ENCODE measurements at places on chromosomes 12 and 14.

DNA sequence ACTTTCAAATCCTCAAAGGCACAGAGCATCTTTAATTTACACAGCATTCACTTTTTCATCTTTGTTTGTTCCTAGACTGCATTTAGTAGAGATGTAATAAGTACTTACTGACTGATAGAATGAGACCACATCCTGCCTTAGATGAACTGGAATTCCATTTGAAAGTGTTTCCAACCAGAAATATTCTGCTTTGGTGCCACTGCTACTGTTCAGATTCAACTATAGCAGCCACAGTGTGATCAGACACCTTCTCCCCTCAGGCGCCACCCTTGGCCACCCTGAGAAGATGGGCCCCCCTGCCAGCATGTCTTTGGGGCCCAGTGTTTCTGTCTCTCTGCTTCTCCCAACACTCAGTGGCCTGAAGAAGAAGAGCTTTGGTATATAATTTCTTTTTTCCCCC is 449.1 kb downstream of the RAD51B start:
- DNase-seq, result no peak

GRCh38 chr12:88113871-88114270 is 28.0 kb downstream of the CEP290 start:
- no peak for DNase-seq

DNA sequence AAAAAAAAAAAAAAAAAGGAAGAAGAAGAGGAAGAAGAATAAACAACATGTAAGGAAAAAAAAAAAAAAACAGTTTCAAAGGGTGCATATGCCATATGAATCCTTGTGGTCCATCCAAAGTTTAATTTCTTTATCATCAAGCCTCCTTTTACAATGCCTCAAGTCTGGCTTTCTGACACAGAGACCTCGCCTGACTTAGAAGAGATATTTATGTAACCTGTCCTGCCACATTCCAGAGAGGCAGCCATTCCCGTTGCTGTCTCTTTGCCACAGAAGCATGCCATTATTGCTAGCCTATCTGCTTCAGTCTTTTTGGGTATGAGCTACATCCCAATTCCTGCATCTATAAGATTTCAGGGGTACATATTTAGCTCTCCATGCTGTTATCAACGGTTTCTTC is 596.7 kb upstream of the ATP2B1 start:
- DNase-seq, result no peak

GRCh38 chr14:33728010-33728498 is 222.8 kb downstream of the EGLN3 start:
- no peak for DNase-seq

GRCh38 chr14:58628406-58628805 is 9.4 kb upstream of the DACT1 start:
- DNase-seq, result no peak

GRCh38 chr12:112169966-112170365 is 44.6 kb downstream of the TRAFD1 start:
- DNase-seq, result no peak

DNA sequence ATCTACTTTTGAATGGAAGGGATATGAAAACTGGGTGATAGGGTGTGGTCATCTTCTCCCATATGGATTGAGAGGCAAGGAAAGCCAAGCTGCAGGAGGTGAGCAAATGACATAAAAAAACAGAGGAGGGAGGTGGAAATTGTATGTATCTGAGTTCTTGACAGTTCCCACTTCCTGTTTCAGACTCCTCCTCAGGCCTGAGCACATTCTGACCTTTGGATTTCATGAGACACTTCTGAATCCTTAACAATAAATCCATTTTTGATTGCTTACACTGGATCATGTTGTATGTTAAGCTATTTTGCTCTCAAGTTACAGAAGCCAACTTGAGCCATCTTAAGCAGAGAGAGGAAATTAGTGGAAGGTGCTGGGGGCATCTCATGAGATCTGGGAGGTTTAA is 11.6 kb upstream of the SRSF5 start:
- no peak for DNase-seq

- DNase-seq, result no peak
These were observed 52.2 kb upstream of the SRP54 start for GRCh38 chr14:34930591-34931091.

GRCh38 chr12:68450947-68451260 is 118.7 kb upstream of the MDM1 start:
- no peak for DNase-seq

DNA sequence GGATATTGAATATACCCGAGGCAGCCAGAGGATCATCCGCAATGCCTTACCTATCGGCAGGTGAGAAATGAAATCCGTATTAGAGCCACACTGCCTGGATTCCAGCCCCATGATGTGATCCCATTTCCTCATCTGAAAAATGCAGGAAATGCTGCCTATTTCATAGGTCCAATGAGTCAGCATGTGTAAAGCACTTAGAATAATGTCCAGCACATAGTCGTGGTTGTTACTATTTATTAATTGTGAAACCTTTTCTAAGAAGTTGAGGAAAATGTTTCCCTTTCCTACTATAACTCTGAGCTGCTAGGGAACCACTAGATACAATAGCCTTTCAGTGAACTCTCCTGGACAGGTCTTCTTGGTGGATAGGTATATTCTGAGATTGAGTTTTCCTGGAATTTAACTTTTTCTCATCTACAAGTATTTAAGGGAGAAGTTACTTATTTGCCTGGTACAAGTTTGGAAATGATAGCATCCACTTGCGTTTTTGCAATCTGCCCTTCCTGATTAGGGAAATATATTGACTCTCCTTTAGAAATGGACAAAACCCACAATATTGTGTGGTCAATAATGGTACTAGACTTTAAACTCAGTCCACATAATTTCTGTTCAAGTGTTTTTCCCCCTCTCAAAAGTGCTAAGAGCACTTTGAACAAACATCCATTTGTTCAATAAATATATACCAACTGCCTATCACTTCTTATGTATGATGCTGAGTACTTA is 12.2 kb downstream of the POLR3B start:
- DNase-seq, result no peak

DNA sequence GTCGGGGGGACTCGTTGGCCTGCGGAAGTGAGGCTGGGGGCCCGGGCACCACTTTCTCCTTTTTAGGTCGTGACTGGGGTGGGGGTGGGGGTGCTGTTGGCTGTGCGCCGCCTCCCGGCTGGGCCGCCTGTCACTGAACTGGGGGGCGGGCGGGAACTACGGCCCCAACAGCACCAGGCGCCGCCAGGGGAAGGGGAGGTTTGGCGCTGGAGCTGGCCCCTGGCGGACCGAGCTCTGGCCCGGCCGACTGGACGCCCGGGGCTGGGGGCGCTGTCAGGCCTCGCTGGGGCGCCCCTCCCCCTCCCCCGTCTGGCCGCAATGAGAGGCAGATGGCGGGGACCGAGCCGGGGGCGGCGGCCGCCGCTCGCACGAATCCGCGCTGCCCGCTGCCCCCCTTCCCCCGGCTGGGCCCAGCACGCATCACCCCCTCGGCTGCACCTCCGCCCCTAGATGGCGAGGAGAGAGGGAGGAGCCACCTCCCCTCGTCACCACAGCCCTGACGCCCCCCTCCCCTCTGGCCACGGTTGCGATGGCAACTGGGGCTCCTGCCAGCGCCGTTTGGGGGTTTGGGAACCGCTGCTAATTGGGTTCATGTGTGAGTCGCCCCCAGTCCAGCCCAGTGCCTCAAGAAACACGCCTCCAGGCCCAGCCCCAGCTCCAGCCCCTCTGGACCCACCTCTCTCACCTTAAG is 723 bp downstream of the NFATC4 start:
- DNase-seq, result no peak

- no peak for DNase-seq
These were observed 754 bp downstream of the ZNF605 start for GRCh38 chr12:132955094-132956010.

- no peak for DNase-seq
These were observed 25.2 kb upstream of the OAS1 start for GRCh38 chr12:112881602-112882001.

DNA sequence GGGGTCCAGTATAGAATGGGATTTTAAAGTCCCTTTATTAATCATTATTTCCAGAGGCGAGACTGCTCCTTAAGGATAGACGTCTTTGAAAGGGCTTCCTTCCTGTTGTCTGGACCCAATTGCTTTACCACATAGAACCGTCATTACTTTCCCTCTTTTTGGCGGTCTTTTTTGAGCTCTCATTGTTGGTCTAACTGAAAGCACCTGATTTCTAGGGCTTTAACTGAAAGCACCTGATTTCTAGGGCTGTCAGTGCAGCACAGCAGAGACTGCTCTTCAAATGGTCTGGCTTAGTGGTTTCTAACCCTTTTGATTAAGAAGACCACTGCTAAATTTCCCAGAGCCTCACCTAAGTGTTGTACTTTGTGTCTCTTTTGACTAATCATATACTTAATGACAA is 95.8 kb downstream of the PRKCH start:
- DNase-seq, result no peak

GRCh38 chr12:10196210-10196609 is 16.5 kb upstream of the GABARAPL1 start:
- no peak for DNase-seq

DNA sequence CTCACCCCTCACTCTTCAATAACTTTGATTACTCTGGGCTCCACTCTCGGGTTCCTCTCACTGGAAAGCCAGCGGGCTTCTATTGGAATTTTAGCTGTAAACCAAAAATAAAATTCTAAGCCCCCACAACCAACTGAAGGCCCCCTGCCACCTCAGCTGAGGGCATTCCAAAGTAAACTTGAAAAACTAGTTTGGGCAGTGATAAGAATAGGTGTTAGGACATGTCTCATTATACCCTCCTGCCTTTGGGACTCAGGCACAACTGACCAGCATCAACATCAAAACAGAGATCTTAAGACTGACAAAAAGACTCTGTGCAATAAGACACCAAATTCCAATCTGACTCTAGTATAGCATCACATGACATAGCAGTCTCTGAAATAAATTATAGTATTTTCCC is 11.9 kb upstream of the TSPAN9 start:
- no peak for DNase-seq

- DNase-seq, result peak; percentile 40
These were observed 3.2 kb downstream of the THTPA start for GRCh38 chr14:23559010-23559925.

DNA sequence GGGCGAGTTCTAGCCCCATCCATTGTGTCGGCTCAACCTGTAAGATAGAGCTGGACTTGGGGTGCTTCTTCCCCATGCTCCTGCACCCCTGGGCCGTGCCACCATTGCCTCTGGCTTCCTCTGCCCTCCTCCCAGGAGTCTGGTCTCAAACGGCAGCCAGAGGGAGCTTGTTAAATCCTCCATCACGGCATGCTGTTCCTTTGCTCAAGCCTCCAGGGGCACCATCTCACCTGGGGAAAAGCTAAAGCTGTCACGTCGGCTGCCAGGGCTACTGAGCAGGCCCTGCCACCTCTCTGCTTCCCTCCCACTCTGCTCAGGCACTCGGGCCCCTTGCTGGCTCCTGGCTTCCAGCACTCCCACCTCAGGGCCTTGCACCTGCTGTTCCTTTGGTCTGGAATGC is 140.4 kb downstream of the RBM19 start:
- no peak for DNase-seq

GRCh38 chr14:53958628-53959027 is 2.0 kb upstream of the BMP4 start:
- DNase-seq, result no peak

DNA sequence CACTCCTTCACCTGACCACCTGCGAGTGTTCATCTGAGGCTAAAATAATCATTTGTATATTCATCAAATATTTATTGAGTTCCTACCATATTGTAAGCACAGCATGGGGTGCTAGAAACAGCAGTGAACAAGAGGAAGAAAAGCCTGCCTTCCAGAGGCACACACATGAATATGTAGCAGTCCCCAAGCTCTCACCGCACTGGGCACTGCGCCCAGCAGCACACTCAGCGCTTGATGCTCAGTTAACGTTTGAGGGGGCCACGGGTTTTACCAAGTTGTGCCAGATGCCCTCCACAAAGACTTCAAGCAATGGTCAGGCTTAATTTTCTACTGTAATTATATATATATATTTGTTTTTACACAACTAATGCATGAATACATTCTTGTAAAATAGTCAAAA is 52.0 kb downstream of the HELB start:
- DNase-seq, result no peak

- no peak for DNase-seq
These were observed 50.5 kb downstream of the TRAF3 start for GRCh38 chr14:102827716-102828115.

Measured in stimulated activated CD8-positive, alpha-beta memory T cell treated with anti-CD3 and anti-CD28 coated beads, Interleukin-4, amount 100 ng/mL, for 1 hour (primary cell).